ENCODE measurements at places on chromosomes 4 and X.

GRCh38 chrX:31858915-31859314 lies 787.1 kb upstream of the FTHL17 start:
- no peak for DNase-seq

DNA sequence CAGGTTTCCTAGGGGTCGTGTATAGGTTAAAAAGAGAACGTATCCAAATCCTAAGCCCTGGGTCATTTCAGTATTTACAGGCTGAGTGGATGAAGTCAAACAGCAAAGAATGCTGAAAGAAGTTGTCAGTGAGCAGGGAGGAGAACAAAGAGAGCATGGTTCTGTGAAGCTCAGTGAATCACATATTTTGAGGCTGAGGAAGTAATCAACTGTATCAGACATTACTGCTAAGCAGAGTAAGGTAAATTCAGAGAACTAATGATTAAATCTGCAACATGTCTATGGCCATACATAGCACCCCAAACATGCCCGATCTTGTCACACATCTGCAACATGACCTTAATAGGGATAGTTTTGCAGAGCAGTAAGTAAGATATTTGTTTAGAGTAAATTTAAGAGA lies 1130.3 kb downstream of the RAPGEF2 start:
- DNase-seq, result no peak

GRCh38 chrX:122565952-122566351 lies 618.1 kb upstream of the GRIA3 start:
- DNase-seq, result no peak

DNA sequence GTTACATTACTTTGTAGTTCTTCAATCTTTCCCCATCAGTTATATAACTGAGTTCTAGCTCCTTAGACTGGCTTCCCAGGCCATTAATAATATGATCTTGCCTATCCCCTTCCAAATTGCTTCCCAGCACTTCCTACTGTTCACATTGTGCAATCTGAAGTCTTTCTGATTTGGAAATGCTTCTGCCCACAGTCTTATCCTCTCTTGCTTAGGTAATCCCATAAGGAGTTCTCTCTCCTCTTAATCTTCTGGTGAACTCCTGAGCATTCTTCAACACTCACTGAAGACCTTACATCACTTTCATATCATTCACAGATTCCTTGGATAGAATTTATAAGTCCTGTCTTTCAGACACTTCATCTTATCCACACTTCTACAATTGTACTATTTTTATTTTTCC lies 132.7 kb upstream of the TTC29 start:
- DNase-seq, result no peak

- DNase-seq, result no peak
Measured at GRCh38 chr4:107379054-107379869, 340.8 kb downstream of the PAPSS1 start.

DNA sequence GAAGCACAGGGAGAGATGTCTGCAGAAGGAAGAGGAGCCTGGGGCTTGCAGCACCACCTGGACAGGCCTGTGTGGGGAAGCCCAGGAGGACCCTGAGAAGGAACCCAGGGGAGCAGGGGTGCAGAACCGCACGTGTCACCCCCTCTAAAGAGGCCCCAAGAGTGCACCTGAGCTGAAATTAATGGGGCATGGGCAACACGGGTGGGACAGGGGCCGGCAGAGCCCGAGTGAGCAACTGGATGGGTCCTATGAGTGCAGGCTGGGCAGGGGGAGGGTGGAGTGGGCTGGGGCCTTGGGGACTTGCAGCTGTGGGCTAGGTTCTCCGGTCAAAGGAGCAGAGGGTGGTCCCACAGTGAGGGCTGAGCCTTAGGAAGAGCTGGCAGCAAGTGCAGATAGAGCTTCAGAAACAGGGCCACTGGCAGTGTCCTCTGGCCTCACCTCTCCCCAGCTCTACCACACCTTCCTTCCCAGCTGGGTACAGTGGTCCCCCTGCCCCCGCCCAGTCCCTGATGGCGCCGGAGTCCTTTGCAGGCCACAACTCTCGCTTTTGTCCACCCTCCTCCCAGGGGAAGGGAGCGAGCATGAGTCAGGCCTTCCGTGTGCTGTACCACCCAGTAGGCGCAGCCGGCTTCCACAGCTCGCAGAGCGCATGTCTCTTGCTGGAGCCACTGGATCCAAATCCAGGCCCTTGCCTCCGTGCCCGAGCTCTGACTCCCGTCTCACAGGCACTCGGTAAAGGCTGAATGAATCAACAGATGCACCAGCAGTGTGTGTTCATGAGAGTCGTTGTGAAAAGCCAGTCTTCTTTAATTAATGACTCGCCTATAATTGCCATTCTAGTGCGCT lies 131.6 kb downstream of the HMX1 start:
- DNase-seq, result no peak

DNA sequence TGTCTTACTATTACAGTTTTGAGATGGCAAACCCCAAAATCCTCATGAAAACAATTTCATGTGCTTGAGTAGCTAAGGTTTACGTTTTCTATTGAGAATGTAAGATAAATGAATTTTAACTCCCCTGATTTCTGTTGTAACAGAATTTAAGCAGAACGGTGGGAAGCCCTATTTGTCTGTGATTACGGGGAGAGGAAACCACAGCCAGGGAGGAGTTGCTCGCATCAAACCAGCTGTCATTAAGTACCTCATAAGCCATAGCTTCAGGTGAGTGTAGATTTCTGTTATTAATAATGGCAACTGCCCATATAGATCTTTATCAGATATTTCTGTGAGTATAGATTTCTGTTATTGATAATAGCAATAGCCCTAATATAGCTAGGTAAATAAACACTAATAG lies 44.2 kb upstream of the RHOH start:
- no peak for DNase-seq

DNA sequence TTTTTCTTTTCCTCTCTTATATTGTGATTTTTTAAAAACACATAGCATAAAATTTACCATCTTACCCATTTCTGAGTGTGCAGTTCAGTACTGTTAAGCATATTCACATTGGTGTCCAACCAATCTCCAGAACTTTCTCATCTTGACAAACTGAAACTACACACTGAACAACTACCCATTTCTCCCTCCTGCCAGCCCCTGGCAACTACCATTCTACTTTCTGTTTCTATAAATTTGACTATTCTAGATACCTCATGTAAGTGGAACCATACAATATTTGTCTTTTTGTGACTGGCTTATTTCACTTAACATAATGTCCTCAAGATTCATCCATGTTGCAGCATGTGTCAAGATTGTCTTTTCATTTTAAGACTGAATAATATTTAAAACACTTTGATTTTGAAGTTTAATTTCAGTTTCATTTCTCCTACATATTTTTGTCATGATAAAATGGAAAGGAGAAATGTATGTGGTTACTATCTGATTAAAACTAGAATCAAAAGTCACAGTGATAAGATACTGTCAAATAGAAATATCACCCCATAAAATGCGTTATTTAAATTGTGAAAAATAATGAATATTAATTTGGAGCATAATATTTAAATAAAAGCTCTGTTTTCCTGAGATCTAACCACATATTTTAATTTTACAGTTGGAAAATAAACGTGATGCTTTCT lies 122.8 kb downstream of the DIPK2B start:
- no peak for DNase-seq

All from stimulated activated CD8-positive, alpha-beta memory T cell treated with anti-CD3 and anti-CD28 coated beads, Interleukin-4, amount 100 ng/mL, for 48 hours (primary cell).